Hindlimb muscle (tissue), 1 donor: ENCODE measurements at places on chromosomes 6 and 20.

- DNase-seq: no peak
Measured at GRCh38 chr6:43796168-43796567, 26.2 kb downstream of the VEGFA start.

DNA sequence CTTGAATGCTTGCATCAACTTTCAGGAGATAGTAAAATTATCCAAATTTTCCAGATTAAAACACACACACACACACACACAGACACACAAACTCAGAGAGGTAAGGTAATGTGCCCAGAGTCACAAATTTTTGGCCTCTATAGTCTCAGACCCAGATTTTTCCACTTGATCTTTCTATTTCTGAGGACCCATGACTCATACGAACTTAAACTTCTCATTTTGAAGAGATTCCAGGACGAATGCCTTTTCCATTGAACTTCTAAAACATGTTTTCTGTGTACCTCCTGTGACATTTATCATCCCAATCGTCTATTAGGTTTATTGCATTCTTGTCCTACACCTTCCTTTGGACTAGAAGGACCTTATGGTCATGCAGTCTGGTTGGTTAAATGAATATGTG, 172.9 kb upstream of the COL21A1 start:
- peak; percentile 14 for DNase-seq

- no peak for DNase-seq
Measured at GRCh38 chr20:58003525-58003924, 224.9 kb downstream of the ANKRD60 start.

- DNase-seq: peak; percentile 48
Measured at GRCh38 chr20:34938466-34939163, 17.0 kb downstream of the GSS start.

GRCh38 chr6:16473184-16473907, 235.0 kb downstream of the GMPR start:
- DNase-seq: no peak

DNA sequence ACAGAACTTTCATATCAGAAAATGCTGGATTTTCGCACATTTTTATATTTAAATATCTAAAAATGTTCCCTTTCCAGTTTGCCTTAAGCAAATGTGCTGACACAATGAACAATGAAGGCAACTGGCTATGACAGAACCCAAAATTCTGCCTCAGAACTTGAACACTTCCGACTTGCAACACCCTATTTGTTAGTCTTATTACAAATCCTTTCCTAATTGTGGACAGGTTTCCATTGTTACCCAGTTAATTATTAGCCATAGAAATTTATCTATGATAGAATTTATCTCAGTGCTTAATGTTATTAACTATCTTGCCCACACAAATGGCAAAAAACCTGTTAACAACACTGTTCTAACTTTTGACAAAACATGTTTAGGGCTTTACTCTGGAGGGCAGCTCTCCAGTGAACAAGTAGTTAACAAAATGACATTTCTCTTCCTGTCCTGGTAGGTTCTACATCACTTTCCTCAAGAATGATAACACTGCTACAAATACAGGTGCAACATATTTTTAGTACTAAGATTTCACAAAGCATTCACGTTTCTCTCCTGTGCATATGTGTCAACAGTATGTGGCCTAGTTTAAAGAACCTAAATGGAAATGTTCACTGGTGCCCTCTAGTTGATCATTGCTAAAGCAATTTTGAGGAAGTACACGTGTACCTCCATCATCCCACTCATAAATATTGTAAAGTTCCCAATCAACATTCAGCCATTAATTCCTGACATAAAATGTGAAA, 58.4 kb downstream of the HIVEP2 start:
- no peak for DNase-seq

- no peak for DNase-seq
Measured at GRCh38 chr6:14810021-14810420, 435.8 kb upstream of the JARID2 start.

DNA sequence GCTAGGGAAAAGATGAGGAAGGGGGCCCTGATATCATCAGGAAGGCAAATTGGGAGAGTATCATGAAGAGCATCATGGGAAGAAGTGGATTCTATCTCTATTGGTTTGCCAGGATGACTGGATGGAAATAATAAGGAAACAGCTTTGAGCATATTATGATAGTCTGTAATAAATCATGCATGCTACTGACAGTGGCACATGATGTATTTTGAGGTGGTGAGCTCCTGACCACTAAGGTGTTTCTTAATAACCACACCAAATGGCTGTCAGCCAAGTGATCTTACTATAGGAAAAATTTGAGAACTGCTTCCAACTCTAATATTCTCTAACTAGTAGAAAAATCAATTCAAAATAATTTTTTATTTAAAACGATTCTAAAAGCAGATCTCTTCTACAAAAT, 548.4 kb upstream of the JAG1 start:
- no peak for DNase-seq

GRCh38 chr20:58906111-58906510, 53.6 kb downstream of the GNAS start:
- no peak for DNase-seq

- no peak for DNase-seq
Measured at GRCh38 chr6:141878686-141879085, 254.0 kb upstream of the GJE1 start.
